ENCODE measurements at places on chromosomes 7 and 10.

GRCh38 chr7:601595-602340, 82.1 kb upstream of the PDGFA start:
- DNase-seq = no peak

- no peak for DNase-seq
Observed at GRCh38 chr10:91897421-91897820, 11.9 kb downstream of the FGFBP3 start.

DNA sequence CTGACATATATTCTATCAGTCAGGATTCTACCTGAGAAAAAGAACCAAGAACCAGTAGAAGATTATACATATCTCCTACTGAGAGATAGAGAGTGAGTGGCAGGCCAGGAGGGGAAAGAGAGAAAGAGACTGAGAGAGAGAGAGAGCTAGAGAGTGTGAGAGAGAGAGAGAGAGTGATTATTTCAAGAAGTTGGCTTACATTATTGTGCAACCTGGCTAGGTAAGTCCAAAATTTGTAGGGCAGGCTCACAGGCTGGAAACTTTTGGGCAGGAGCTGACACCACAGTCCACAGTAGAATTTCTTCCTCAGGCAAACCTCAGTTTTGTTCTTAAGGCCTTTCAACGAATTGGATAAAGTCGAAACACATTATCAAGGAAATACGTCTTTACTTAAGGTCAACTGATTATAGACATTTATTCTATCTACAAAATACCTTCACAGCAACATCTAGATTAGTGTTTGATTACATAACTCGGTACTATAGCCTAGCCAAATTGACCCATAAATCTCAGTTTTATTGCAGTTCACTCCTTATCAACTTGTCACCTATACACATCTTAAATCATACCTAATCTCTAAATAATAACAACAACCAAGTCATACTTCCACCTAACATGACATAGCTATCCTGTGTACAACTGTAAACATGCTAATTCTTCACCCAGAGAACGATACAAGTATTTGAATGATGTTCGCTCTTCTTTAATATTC, 17.0 kb upstream of the CYP2C18 start:
- no peak for DNase-seq

GRCh38 chr10:86671985-86672710, 3.8 kb downstream of the LDB3 start:
- DNase-seq = no peak

GRCh38 chr10:84876116-84876999, 548.0 kb downstream of the CCSER2 start:
- DNase-seq = no peak

- DNase-seq = no peak
Observed at GRCh38 chr7:128703609-128704241, 31.6 kb downstream of the GARIN1A start.

DNA sequence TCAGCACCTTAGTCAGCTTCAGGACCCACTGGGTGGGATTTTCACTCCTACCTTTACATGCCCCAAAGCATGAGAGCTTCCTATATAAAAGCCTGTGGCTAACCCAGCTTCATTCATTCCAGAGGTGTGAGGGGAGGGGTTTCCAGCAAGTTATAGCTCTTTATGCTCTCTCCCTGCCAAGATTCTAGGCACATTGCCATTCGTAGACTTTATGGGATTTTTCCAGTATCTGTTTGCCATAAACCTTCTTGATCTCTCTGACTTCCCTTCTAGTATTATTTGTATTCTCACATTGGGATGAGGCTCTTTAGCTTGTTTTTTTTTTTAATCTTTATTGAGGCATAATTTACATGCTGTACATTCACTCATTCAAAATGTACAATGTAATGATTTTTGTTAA, 67.5 kb downstream of the POU6F2 start:
- DNase-seq = no peak

GRCh38 chr7:81165070-81165469, 246.2 kb upstream of the SEMA3C start:
- no peak for DNase-seq

All from skeletal muscle cell (primary cell).